Fibroblast of villous mesenchyme (primary cell): ENCODE measurements at places on chromosomes 7 and 10.

GRCh38 chr7:33356336-33356735 is 227.0 kb downstream of the BBS9 start:
- no peak for DNase-seq

GRCh38 chr10:110840225-110840922 is 31.4 kb upstream of the PDCD4 start:
- DNase-seq: no peak

GRCh38 chr7:45920502-45921380 is at the start of gene IGFBP3:
IGFBP3 (minus strand) TSS chr7:45921272; CDS start chr7:45921140, 132 bp downstream.
- DNase-seq: peak; percentile 63

- peak; percentile 45 for DNase-seq
Measured at GRCh38 chr7:107051376-107051775, 6.9 kb downstream of the PRKAR2B start.

- DNase-seq: no peak
Measured at GRCh38 chr7:107913851-107914250, 22.9 kb downstream of the DLD start.

DNA sequence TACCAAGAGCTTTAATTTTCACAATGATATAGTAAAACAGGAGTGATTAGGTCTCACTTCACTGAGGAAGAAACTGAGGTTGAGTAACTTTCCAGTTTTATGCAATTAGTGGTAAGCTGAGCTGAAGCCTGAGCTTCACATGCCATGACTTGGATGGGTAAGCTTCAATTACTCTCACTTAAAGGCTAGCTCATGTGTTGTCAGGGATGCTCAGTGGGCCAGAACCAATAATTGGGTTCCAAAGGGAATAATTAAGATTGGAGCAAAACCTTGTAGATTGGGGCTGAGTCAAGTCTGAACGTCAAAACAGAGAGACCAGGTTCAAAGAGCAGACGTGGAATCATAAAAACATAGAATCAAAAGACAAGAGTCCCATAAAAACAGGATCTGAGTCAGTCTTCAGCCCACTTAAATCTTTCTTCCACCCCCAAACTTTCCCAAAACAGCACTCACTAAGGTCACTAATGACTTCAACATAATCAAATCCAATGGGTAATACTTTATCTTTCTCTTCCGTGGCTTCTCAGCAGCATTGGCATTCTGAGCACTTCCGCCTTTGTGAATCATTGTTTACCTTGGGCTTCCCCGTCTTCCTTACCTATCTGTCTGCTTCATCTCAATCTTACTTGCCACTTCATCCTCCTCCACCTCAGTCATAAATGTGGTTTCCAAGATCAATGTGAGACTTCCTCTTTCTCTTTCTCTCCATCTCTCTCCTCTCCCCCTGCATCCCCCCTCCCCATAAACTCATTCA is 23.0 kb upstream of the EGFR start:
- DNase-seq: peak; percentile 63

- peak; percentile 69 for DNase-seq
Measured at GRCh38 chr10:12130237-12130872, 878 bp downstream of the SEC61A2 start.

DNA sequence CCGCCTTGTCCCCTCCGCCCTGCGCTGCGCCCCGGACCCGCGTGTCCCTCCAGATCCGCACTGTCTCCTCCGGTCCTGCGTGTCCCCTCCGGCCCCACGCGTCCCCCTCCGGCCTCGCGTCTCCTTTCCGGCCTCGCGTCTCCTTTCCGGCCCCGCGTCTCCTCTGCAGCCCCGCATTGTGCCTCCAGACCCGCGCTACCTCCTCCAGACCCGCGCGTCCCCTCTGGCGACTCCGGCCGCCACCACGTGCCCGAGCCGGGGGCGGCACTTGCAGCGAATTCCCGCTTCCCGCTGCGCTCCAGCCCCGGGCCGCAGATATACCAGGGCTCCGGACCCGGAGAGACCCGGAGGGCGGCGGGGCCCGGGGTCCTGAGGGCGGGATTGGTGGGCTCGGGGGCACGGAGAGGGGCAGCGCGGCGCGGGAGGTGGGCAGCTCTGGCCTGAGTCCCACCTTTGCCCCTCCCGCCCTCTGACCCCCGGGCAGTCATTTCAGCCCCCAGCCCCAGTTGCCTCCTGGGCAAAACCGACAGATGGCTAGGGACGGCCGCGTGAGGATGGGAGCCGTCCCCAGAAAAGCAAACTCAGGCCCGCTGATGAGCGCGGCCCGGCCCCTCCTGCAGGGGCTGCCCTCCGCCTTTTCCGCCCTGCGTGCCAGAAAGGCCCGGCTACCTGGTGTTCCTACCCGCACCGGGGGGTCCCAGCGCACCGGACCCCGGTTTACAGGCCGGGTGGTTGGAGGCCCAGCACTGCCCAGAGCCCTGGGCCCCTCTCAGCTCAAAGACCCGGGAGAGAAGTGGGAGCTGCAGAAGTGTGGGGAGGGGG is 56.5 kb downstream of the RBM17 start:
- DNase-seq: no peak

GRCh38 chr7:158424011-158424410 is 163.6 kb downstream of the PTPRN2 start:
- DNase-seq: no peak
